ENCODE measurements at places on chromosomes 1 and 21.

GRCh38 chr1:145846201-145846612, 777 bp downstream of the NUDT17 start:
- no peak for DNase-seq

GRCh38 chr1:53959664-53960250, 13.6 kb downstream of the LRRC42 start:
- no peak for DNase-seq

- DNase-seq = peak; percentile 88
These were observed 18.0 kb downstream of the CSF1 start for GRCh38 chr1:109928591-109929111.

DNA sequence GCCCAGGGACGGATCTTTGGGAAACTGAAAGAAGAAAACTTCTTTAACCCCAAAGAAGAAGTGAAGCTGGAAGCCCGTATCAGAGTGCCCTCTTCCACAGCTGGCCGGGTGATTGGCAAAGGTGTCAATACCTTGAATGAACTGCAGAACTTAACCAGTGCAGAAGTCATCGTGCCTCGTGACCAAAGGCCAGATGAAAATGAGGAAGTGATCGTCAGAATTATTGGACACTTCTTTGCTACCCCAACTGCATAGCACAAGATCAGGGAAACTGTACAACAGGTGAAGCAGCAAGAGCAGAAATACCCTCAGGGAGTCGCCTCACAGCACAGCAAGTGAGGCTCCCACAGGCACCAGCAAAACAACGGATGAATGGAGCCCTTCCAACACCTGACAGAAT, 114.0 kb downstream of the NBPF12 start:
- no peak for DNase-seq

- DNase-seq = no peak
These were observed 92.5 kb downstream of the PBX1 start for GRCh38 chr1:164651351-164651951.

DNA sequence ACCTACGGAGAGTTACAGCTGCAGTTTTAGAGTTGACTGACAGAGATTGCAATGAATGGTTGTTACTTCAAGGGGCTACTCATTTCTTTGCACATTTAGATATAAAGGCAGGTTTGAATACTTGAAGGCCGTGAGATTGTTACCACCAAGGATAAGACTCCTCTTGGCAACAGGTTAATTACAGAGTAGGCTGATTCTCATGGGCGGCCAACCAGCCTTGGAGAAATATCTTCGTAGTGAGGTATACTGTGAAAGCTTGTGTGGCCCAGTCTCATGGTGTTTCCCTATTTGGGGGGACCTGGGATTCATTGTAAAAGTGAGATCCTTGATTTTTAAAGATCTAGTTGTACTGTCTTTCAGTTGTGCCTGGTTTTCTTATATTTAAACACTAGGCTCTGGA, 103.2 kb upstream of the OLFM3 start:
- no peak for DNase-seq

GRCh38 chr1:155136748-155137147, 1.1 kb downstream of the SLC50A1 start:
- DNase-seq = no peak

- peak; percentile 29 for DNase-seq
These were observed 14.4 kb downstream of the FHAD1 start for GRCh38 chr1:15261155-15262002.

DNA sequence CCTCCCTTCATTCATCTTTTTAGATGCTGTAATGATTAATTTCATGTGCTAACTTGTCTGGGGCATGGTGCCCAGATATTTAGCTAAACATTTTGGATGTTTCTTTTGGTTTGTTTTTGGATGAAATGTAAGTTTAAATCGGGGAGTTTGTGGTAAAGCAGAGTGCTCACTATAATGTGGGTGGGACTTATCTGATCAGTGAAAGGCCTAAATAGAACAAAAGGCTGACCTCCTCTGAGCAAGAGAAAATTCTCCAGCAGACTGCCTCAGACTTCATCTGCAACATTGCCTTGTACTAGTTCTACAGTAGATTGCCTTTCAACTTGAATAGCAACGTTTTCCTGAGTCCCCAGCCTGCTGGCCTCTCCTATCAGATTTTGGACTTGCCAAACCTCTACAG, 183.6 kb downstream of the S1PR1 start:
- no peak for DNase-seq

DNA sequence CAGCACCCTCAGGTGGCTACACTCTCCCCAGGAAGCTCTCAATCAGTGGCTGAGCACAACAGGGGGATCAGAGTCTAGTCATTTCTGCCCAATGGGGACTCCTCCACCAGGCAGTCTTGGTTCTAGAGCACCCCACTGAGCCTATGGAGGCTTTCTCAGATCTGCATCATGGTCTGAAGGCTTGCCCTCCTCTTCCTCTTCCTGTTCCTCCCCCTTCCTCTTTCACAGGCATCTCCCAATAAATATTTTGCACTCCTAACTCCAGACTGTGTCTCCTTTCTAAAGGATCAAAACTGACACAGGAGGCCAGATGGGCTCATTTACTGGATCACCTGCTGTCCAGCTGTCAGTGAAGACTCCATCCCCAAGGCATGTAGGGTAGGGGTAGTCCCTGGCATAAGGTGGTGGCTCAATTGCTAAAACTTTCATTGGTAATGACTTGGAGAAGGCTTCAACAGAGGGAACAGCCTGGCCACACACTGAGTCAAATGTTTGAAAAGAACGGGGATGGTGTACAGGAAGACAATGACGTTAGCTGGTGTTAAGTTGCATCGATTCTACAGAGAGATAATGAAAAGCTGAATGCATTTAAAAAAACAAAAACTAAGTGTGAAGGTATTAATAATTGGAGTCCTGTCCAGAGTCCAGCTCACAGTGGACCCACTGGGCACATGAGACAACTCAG, 84.2 kb upstream of the SLC2A1 start:
- no peak for DNase-seq

DNA sequence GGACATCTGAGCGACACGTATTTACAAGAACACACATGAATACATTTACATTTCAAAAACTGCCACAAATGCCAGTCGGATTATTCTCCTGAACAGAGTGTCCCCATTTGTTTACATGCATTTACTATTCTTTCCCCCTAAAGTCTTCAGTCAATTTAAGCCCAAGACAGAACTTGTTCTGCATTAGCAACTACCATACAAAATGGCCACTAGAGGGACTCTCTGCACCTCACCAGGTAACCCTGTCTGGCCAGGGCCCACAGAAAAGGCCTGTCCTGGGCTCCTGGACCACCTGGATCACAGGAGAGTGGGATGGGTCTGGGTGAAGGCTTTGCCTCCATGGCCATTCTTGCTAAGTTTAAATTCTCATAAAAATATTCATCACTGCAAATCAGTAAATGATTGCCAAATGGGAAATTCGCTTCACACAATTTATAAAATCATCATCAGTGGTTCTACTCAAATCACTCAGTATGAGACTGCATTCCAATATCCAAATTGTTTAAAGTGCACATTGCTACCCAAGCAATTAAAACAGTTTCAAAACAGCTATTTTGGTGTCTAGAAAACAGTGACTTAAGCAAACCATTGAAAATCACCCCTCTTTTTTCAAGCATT, 12.5 kb upstream of the GUCA2A start:
- DNase-seq = no peak

All from vagina (tissue), 2 donors.